Activated T-helper 9 cell treated with anti-CD3 and anti-CD28 coated beads, Interleukin-2, amount 50 U/mL, for 16 hours (primary cell): ENCODE measurements at places on chromosomes 13 and 19.
A peak's percentile ranks its signal among the peaks of the same experiment; 100 is the strongest.

GRCh38 chr13:75618308-75618707, 17.8 kb upstream of the LMO7 start:
- no peak for DNase-seq

DNA sequence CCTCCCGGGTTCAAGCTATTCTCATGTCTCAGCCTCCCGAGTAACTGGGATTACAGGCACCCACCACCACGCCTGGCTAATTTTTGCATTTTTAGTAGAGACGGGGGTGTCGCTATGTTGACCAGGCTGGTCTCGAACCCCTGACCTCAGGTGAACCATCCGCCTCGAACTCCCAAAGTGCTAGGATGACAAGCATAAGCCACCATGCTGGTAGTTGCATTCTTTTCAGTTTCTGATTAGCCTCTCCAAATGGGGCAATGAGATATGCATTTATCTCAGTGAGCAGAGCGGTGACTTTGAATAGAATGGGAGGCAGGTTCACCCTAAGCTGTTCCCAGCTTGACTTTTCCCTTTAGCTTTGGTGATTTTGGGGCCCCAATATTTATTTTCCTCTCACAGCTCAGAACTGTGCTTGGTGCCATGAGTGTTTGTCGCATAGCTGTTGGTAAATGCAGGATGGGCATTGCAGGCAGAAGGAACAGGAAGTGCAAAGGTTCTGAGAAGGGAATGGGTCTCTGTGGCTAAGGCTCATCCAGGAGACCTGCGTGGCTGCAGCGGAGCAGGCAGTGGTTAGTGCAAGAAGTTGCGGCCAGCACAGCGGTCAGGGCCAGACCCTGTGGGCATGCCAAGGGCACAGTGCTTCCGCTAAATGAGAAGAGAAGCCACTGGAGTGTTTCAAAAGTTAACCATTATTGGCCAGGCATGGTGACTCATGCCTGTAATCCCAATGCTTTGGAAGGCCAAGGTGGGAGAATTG, 20.7 kb downstream of the LYPD3 start:
- no peak for DNase-seq

DNA sequence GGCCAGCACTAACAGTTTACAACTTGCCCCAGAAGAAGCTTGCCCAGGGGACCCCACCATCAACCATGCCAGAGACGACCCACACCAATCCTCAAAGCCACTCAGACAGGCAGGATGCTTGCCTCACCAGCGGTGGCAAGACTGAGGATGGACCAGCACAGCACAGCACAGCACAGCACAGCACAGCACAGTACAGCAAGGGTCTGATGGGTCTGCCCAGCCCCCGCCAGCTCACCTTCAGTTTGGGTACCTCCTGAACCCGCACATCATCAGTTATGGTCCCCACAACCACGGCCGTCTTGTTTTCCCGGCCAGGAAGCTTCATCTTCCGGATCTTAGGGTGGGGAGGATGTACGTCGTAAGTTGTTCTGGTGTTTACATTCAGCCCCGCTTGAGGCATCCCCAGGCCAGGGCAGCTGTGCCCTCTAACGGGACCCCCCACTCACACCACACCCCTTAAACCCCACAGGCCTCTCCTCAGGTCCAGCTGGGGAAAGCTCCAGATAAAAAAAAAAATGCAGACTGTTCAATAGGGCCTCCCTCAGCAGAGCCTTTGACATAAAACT, 1.7 kb upstream of the FAM83E start:
- DNase-seq: no peak

DNA sequence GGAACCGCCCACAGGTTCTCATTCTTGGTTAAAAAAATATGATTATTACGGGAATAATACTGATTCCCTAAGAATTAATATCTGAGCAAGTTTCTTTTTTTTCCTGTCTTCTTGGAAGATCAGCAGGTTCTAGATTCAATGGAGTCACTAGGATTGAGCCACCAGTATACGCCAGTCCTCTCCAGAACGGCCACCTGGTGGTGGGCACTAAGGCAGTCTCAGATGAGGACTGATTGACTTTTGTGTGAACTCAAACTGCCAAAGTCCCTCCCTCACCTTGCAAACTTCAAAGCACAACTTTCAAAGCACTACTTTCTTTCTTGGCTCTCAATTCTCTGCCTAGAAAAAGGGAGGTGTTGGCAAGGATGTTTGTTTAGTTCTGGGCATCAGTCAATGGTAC, 33.3 kb upstream of the ALOX5AP start:
- DNase-seq: no peak

- DNase-seq: no peak
Observed at GRCh38 chr19:39969681-39970424, 1.1 kb upstream of the PSMC4 start.

DNA sequence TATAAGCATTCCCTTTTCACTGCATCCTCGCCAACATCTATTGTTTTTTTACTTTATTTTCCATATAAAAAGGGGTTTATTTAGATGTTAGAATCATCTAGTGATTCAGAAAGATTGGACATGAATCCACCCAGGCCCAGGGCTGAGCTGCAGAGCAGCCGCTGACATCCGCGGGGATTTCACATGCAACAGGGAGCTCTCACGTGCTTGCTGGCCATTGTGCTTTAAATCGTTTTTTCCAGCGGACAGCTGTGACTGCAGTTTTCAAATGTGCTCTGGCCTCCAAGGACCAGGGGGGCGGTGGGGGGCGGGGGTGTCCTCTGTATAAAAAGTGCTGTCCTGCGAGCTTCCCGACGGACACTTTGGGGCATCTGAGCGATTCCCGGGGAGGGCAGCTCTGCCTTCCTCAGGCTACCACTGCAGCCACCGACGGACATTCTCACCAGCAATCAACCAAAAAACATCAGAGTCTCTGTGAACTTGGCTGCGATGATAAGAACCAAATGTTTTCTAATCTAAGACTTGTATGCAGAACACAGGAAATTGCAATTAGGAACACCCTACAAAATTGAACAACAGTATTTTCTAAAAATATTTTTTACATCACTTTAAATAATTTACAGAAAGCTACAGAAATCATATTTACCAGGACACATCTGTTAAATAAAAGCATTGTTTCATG, 12.6 kb downstream of the RB1 start:
- DNase-seq: no peak

GRCh38 chr19:18517606-18518005, 4.3 kb downstream of the ELL start:
- no peak for DNase-seq

GRCh38 chr13:50612717-50613116, 230.8 kb downstream of the DLEU7 start:
- DNase-seq: no peak

- DNase-seq: peak; percentile 20
Observed at GRCh38 chr13:26785838-26786630, 25.4 kb upstream of the GPR12 start.

DNA sequence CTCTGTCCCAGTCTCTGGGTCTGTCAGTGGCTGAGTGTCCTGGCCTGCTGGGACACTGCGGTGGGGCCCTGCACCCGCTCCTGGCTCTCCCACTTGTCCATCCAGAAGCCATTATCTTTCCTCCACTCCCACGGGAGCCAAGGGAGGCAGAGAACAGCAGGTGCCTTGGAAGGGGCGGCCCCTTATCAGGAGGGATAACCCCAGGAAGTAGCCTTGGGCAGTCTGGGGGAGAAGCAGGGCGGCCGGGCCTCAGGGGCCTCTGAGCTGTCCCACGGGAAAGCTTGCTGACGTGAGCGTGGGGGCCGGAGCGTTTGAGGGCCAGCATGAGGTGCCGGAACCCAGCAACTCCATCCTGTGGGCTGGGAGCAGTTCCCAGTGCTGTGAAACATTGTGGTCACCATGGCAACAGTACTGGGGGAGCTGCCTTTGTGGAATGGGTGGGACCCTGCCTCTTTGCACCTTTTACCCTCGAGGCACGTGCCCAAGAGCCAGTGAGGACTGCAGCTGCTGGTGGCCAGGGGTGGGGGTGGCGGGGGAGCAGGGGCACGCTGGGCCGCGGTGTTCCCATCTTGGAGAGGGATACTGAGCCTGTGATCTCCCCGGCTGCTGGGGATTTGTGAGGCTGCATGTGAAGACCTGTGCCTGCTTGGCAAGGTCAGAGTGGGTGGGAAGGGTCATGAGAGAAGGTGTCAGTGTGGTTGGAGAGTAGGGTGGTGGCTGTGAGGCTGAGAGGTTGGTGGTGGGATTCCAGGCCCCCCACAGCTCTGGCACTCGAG, 20.9 kb downstream of the KLHL26 start:
- no peak for DNase-seq

DNA sequence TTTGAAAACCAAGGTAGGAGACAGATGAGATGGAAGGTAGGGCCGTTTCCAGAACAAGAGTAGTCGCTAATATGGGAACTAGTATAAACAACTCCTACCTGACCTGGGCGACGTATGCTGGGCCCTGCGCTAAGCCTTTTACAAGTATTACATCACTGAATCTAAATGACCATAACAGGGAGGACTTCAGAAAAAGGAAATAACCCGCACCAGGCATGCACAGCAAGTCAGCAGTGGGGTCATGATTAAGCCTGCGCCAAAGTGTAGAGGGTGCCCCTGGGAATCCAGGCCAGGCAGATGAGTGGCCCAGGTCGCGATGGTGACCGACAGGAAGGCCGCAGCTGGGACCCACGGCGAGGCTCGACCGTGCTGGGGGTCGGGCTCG, 613 bp downstream of the ATP13A1 start:
- no peak for DNase-seq

DNA sequence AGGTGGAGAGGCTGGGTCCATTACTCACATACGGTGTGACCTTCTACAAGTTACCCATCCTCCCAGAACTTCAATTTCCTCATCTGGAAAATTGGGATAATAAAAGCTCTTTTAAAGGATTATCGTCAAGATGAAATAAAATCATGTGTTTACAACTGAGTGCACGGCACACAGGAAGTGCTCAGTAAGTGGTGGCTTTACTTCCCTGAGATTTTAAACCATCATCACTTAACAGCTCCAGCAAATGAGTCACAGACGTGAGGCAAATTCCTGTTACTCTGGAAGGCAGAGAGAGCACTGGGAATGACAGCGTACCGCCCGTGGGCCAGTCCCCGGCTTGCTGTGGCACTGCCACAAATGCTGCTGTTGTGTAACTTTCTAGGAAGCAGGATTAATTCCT, 64.1 kb downstream of the MRPL57 start:
- DNase-seq: no peak

- DNase-seq: peak; percentile 89
Observed at GRCh38 chr19:40714441-40715299, 2.0 kb downstream of the COQ8B start.

- no peak for DNase-seq
Observed at GRCh38 chr13:22285867-22286266, 615.0 kb downstream of the FGF9 start.

DNA sequence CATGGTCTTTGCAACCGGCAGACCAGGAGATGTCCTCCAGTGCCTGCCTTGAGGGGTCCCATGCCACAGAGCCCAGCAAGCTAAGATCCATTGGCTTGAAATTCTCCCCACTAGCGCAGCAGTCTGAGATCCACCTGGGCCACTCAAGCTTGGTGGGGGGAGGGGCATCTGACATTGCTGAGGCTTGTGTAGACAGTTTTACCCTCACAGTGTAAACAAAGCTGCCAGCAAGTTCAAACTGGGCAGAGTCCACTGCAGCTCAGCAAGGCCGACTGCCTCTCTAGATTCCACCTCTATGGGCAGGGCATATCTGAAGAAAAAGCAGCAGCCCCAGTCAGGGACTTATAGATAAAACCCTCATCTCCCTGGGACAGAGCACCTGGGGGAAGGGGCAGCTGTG, 32.0 kb upstream of the ITM2B start:
- DNase-seq: no peak

DNA sequence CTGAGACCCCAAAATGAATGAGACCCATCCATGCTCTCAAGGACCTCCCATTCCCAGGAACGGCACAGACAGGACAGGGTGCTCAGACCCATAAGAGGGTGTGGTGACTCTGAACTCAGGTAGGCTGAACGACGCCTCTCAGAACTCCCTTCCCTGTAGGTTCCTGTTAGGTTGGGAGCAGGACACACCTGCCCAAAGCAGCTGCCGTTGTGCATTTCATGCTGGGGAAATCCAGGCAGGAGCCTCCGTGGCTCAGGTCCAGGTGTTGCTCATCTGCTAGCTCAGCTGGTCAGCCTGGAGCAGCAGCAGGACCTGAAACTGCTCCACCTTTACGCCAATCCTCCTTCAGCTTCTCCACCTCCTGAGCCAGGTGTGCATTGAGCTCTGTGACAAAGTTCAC, 19.1 kb upstream of the TEX101 start:
- DNase-seq: no peak

- DNase-seq: no peak
Observed at GRCh38 chr19:418761-419671, 10.1 kb upstream of the C2CD4C start.

- peak; percentile 30 for DNase-seq
Observed at GRCh38 chr19:51702103-51702824, 9.1 kb downstream of the SPACA6 start.

GRCh38 chr19:18157465-18158063, 4.6 kb downstream of the PIK3R2 start:
- no peak for DNase-seq

GRCh38 chr19:42281827-42282762, 13.0 kb downstream of the CIC start:
- DNase-seq: no peak

DNA sequence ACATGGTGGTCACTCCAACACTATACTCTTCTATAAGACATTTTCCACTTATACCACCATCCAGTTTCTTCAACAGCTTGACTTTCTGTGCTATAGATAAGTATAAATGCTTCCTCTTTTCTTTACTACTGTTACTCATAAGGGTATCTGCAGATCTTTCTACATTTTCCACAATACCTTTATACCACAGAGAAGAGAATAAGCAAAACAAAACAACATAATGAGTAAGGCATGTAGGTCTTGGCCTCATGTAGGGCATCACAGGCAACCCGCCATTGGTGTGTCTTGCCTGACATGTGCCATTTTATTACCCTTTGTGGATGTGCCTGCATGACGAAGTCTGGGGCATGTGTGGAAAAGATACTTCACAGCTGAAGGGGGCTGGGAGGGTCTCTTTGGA, 265.3 kb upstream of the STARD13 start:
- no peak for DNase-seq

- no peak for DNase-seq
Observed at GRCh38 chr13:110265341-110265681, 41.6 kb downstream of the COL4A1 start.

DNA sequence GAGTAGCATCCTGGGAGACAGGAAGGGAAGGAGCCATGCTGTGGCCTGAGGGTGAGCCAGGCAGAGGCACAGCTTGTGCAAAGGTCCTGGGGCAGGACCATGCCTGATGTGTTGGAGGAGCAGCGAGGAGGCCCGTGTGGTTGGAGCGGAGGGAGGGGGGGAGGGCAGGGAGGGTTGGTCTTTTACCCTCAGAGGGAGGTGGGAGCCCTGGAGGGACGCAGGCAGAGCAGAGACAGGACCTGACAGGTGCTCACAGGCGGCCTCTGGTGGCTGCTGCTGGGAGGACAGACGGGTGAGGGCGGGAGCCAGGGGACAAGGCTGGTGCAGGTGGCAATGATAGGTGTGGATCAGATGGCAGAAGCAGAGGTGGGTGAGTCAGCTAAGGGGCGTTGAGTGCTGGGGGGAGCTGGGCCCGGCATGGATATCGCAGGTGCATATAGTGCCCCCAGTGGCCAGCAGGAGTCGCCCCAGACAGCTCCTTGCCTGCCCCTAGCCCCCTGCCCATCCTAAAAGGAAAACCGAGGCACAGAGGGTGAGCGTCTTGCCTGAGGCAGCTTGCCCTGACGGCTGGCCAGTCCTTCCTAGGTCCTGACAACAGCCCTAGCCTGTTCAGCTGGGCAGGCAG, 9.8 kb upstream of the GNA15 start:
- peak; percentile 61 for DNase-seq
